ENCODE measurements at places on chromosomes 4 and X.
A peak's percentile ranks its signal among the peaks of the same experiment; 100 is the strongest.

DNA sequence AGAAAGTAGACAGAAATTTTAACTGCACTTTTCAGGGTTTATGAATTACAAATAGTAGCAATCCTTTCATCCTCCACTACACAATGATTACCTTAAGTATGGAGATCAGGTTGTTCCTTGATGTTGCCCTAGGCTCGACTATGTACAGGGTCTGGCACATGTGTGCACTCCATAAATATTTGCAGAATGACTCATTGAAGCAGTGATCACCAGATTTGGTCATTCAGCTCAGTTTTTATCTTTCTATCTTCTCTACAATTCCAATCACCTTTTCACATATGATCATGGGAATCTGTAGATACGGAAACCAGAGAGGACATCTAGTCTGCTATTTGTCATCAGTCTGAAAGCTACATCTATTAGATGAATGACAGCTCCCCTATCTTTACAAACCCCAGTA is 171.7 kb upstream of the HCCS start:
- no peak for DNase-seq

- no peak for DNase-seq
These were observed 9.3 kb upstream of the ALG13 start for GRCh38 chrX:111671668-111672067.

DNA sequence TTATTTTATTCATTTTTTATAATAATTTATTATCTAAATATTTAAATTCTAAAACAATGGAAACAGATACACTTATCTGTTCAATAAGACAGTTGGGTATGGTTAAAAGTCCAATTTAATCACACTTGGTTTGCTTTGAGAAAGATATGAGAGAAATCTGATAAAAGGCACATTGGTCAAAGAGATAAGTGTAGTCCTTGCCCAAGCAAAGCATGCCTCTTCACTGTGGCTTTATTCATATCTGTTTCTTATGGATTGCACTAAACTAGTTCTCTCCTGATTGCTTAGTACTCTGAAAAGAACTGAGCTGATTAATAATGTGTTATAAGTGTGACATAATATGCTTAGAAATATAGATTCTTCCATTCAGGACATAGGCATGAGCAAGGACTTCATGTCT is 39.8 kb downstream of the CXCL1 start:
- no peak for DNase-seq

DNA sequence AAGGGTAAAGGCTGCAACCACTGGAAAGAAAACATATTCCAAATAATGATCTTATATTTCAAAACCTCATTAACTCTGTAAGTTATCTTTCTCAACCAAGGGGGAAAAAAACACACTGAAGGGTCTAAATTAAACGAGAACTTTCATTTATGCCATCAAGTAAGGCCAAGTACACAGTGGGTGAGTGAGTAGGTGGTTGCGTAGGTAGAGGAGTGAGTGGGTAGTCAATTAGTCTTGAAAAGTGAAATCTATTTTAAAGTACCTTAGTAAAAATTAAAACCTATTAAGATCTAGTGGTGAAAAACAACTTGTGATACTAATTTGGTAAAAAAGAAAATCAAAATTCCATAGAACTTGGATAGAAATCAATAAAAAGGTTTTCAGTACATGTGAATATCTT is 3.5 kb downstream of the CASK start:
- no peak for DNase-seq

GRCh38 chr4:160772668-160773067 is 1391.1 kb downstream of the FSTL5 start:
- no peak for DNase-seq

DNA sequence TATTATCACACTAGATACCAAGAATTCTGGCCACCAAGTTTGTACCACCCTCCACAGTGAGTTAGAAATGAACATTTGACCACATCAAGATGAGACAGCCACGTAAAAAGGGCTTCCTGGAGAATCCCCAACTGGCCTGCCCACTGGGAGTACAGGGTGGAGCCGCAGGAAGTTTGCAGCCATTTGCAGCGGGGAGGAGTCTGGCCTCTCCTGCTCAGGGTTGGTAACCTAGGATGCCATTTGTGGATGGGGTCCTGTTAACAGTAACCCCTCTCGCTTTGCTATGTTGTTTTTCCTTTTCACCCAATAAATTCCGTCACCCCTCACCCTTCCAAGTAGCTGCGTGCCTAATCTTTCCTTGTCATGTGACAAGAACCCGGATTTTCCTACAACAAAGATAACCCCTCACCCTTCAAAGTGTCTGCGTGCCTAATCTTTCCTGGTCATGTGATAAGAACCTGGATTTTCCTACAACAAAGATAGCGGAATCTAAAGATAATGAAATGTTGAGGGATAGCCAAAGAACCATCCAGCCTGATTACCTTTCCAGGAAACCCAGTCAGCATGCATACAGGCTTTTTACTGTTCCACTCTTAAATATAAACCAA is 245.4 kb downstream of the NAF1 start:
- DNase-seq = no peak

- DNase-seq = no peak
These were observed 54.5 kb downstream of the TRIM2 start for GRCh38 chr4:153258750-153259149.

DNA sequence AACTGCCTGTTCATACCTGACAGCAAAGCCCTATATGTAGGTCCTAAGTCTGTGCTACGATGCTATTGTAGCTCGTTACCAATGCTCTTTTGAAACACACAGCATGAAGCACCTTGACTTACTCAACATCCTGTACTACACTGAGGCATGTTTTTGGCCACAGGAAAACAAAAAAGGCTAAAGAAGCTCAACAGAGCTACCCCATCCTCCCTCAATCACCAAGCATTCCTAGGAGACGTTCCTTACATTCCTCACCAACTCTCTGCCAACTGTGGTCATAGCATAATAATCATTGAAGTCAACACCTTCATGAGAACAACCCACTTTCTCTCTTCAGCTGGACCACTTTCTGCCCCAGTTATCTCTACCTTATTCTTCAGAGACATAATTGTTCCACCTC is 73.7 kb upstream of the SLC25A43 start:
- DNase-seq = no peak

- no peak for DNase-seq
These were observed 23.0 kb upstream of the CCNA2 start for GRCh38 chr4:121846662-121847061.

DNA sequence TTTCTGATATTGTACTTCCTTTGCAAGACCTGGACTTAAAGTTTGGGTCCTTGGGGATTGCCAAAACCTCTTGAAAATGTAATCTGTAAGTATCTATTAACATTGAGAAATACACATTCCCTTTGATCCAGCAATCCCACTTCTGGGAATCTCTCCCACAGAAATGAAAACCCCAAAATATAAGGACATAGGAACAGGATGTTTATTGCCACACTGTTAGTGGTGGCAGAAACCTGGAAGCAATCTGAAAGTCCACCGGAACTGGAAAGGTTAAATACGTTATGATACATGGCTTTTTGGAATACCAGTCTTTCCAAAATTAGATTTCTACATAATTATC is 71.2 kb upstream of the STX18 start:
- DNase-seq = no peak

DNA sequence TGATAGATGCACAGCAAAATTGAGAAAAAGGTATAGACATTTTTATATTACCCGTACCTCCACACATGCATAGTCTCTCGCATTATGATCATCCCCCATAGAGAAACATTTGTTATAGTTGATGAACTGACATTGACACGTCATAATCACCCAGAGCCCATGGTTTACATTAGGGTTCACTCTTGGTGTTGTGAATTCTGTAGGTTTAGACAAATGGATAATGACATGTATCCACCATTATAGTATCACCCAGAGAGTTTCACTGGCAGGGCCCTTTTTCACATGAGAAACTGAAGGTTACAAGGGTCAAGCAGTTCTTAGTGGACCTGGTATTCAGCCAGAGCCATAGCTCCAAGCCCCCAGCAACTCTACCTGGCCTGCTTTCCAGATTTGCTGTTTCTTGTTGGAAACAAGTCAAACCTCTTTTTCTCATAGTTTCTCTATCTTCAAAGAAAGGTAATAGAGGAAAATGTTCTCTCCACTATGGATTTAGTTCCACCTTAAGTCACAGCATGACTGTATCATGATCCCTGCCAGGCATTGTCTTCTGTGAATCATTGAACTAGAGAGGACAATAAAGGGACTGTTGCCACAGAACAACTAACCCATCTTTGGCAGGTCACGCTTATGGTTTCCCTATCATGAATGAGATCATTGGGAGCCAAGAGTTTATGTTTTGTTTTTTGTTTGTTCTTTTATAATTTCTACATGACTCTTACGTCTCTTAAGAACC is 64.0 kb downstream of the HHIP start:
- no peak for DNase-seq

DNA sequence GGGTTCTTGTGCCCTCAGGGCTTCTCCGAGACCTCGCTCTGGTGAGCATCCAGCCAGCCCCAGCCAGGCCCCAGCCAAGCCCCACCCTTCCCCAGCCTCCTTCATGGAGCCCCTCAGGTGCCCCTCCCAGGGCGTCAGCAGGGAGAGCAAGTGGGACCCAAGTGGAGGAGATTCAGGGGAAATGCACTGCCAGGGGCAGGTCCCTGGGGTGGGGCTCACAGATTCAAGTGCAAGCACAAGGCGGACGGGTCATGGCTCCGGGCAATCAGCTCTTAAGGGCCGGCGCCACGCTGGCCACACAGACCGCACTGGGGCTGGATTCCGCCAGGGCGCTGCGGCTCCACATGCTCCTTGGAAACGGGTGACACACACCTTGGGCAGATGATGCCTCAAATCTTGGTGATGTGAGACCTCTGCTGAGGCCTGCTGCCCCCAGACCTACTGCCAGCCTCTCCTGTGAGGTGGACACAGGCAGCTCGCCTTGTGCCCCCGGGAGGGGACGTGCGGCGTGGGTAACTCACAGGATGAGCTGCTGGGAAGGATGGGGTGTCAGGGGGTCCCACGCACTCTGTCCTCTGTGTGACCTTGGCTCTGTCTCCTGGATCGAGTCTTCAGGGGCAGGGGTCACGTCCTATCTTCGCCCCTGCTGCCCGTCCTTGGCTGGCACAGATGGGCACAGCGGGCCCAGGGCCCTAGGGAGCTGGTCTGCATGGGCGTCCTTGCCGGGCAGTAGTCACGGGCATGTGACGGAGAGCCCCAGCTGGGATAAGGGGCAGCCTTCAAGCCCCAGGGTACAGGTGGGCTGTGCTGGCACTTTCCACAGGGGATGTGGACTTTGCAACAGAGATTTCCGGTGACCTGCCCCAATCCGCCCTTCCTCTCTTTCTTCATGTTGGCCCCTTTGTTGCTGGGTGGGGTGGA is 17.1 kb downstream of the NAT8L start:
- DNase-seq = no peak

DNA sequence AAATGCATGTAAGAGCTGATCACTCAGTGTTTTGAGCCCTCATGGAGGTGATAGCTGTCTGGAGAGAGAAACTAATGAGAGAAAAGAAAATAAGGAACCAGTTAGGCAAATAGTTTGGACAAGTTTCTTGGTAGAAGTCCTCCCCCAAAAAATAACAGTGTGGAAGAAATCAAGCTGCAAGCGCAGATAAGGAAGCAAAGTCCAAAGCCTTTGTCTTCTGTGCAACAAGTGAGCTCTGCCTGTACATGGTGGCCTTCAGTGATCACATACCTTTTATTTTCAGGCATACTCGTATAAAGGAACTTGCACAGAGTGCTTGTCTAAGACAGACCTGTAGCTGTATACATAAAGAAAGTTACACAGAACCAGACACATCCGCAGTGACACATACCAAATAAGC is 2.5 kb upstream of the UGT2A3 start:
- no peak for DNase-seq

DNA sequence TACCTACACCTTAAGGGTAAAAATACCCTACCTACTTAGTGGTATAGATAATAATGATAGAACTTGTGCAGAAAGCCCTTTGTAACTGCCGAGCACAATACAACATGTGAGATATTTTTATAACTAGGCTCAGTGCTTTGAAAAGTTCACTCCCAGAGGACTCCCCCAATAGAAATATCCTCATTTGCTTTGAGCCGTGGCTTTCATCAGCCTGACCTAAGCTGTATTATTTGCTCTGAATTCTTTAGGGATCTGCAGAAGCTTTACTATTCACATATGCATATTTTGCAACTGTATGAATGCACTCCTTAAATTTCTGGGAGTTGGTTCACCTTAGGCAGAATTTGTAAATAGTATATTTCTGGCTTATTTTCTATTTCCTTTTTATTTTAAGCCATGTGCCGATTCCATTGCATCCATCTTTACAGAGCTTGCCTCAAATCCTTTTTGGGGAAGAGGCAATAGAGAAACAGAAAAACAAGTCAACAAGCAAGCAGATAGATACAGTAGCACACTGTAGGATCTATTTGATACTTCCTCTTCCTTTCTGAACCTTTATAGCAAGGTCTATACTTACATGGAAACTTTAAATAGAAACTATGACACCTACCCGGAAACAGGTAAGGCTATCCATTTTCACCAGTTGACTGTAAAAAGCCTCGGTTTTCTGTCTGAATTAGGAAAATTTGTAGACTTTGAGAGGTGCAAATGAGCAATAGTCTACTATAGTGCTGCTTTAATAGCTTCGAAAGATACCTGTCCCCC is 242.5 kb upstream of the VCX3A start:
- DNase-seq = no peak

DNA sequence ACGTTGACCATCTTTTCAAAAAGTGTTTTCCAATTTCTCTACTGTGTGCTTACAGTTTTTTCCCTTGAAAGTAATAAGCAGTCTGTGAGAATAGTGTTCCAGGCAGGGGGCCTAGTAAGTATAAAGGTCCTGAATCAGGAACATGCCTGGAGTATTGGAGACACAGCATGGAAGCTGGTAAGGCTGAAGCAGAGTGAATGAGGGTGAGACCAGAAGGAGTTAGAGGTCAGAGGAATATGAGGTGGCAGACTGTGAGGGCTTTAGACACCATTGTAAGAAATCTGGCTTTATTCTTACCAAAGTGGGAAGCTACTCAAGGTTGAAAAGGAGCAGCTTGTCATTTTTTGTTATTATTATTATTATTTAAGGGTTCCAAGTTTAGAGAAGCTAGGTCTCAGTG is 107.4 kb downstream of the CT47B1 start:
- no peak for DNase-seq

DNA sequence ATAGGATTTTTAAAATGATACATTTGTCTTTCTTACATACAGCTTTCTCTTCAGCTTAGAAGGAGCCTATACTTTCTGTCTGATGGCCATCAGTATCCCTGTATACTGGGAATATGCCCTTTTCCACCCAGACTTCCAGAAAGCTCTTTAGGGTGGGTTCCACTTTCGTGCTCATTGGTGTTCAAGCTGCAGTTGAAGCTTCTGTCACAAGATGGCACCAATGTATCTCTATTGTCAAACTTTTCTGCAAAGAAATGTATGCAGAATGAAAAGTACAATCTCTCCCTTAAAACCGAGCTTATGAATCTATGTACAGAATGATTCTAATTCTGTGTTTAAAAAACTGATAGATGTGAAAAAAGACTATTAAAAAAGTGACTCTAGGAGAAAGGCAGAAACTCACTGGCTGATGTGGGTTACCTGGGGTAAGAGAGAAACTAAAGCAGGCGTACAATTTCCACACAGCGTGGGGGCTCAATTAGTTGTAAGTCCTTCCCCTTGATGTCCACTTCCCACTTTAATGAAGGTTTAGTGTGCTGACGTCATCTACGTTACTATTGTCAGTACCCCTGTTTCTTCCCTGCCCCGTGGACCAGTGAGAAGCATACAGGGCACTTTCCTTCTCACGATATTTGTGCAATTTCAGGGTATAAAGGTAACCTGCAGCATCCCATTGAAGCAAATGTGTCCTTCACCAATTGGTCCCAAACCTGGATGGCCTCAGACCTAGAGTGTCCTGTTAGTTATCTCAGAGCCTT is 57.3 kb upstream of the TCEAL2 start:
- peak; percentile 11 for DNase-seq

- no peak for DNase-seq
These were observed 146.7 kb upstream of the FAM9B start for GRCh38 chrX:9180623-9181022.
